ENCODE measurements at places on chromosomes 16 and 17.
A peak's percentile ranks its signal among the peaks of the same experiment; 100 is the strongest.

DNA sequence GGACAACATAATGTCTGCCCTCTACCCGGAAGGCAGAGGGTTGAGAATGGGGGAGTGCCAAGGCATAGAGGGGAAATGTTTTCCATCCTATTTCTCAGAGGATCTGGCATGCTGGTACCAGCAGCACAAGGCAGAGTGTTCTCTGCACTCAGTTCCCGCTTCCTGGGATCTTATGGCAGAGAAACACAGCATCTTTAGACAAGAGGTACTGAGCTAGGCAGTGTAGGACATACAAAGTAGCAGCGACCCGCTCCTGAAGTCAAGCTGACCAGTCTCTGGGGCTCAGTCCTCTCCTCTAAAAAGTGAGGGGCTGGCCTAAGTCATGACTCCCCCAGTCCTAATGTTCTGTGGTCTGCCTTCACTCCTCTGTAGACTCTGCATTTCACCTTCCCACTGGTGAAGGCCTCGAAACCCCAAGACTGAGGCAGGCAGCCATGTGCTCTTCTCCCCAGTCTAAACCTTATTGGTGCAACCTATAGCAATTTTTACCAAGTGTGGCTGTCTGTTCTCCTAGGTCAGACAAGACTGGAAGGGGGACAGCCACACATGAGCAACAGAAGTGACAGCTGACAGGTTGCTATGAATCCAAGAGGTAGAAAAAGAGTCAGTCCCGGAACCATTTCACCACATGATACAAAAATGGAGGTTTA, 11.3 kb upstream of the TSPOAP1 start:
- DNase-seq = peak; percentile 61

DNA sequence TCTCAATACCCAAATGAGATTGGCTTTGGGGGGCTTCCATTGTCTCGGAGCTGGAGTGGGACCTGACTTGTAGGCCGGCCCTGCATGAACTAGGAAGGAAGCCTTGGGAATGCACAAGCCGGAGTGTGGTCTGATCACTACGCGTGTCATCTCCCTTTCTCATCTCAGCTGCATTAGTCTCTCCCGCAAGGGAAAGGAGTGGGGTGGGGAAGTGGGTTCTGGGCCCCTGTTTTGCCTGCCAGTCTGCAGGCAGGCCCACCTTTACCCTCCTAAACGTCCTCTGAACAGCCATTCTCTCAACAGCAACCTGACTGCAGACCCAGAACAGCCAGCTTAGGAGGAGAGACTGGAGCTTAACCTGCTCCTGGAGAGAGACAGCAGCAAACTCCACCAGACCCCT, 11.4 kb upstream of the DNAI2 start:
- no peak for DNase-seq

DNA sequence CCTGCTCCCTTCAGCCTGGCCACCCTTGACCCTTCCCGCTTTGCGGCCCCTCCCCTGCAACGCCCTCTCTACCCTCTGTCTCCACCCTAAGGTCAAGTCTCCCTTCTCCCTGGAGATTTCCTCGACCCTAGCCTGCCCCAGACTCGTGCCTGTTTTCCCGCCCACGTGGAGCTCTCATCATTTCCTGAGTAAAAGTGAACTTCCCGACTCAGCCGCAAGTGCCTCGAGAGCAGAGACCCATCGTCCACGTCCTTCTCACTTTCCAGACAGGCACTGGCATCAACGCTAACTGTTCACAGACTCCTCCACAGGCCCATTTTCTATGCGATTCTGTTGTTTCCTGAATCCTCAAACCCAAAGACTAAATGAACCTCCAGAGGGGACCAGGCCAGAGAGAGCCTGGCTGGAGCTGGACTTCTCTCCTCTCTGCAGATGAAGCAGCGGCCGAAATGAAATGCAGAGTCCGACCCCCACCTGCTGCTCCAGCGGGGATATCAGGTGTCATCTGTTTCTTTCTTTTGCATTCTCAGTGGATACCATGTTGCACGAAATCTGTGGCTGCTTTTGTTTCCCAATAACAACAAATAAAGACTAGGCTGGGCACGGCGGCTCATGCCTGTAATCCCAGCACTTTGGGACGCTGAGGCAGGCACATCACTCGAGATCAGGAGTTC, 52.5 kb downstream of the RTN4RL1 start:
- no peak for DNase-seq

- no peak for DNase-seq
These were observed 24.9 kb downstream of the ITGB3 start for GRCh38 chr17:47278561-47278960.
